ENCODE measurements at places on chromosomes 13 and 19.

- peaks cover 12% of the 10 kb centered on the region for H3K36me3 ChIP-seq
- no peaks in the 10 kb centered on the region for H3K27me3 ChIP-seq
- peaks cover 51% of the 10 kb centered on the region for H3K4me1 ChIP-seq
- peak; percentile 60 for DNase-seq
These were observed at the start of gene RAB20 for GRCh38 chr13:110561344-110562035. RAB20 (minus strand) TSS chr13:110561722; CDS start chr13:110561519, 203 bp downstream.

DNA sequence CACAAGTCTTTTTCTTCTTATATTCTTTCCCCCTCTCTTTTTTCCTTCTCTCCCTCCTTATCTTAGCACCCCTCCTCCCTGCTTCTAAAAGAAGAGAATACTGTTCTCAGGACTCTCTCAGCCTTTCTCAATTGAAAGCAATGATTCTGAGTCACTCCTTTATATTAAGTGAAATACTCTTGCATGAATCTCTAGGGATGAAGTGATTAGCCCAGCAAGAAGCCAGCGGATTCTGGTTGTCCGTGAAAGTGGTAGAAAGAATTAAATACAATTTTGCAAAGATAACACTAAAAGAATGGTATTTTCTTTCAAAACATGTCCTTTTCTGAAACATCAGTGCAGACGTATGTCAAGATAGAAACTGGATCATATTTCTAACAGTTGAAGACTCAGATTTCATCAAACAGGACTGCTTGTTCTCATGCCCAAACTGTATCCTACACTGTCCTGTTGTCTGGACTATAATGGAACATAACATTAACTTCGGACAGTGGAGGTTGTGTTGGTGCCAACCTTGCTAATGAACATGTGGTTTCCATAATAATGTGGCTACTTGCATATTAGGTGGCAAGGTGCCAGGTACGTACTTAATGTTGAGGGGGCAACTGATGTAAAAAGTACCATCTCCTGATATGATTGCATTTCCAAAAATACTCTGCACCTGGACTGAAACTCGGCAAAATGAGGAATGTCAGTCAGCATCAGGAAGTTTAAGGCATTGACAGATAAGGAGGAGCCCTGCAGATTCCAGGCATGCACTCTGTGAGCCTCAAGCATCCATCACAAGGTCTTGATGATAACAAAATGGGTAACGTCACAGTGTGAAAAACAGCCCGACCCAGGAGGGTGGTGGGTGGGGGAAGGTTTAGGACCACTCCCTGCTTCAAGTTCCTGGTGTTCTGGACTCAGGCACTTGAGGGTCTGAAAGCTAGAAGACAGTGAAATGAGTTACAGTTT lies 357.2 kb downstream of the DLEU7 start:
- H3K27ac ChIP-seq, result no peak overlapping the region
- H3K27me3 ChIP-seq, result no peaks in the 10 kb centered on the region
- no peak for DNase-seq
- no peak overlapping the region for H3K4me3 ChIP-seq

DNA sequence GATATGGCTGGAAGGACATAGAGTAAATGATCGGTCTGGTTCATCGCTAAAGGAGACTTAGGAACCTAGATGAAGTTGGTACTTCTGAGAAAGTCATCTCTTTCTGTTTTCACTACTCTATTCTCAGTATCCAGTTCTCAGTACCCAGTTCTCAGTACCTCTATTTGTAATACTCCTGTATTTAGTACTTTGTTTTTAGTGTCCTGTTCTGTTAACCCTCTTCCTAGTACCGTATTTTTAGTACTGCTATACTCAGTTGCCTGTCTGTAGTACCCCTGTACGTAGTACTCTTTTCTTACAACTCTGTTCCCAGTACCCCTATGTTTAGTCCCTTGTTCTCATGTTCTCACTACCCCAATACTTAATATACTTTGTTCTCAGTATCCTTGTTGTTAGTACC lies 1.2 kb downstream of the RFXAP start:
- peak overlapping the region; percentile 92 for H3K27ac ChIP-seq
- H3K27me3 ChIP-seq, result no peaks in the 10 kb centered on the region
- H3K36me3 ChIP-seq, result no peaks in the 10 kb centered on the region
- peaks cover 44% of the 10 kb centered on the region for H3K4me1 ChIP-seq
- H3K4me3 ChIP-seq, result peak overlapping the region; percentile 81

- H3K27ac ChIP-seq, result no peak overlapping the region
- no peak overlapping the region for H3K4me3 ChIP-seq
- no peaks in the 10 kb centered on the region for H3K36me3 ChIP-seq
- no peaks in the 10 kb centered on the region for H3K27me3 ChIP-seq
- DNase-seq, result no peak
- H3K4me1 ChIP-seq, result peaks cover 28% of the 10 kb centered on the region
These were observed 76.7 kb downstream of the TEX26 start for GRCh38 chr13:31009166-31009565.

- no peaks in the 10 kb centered on the region for H3K4me1 ChIP-seq
- H3K36me3 ChIP-seq, result peaks cover 43% of the 10 kb centered on the region
- DNase-seq, result no peak
- H3K27me3 ChIP-seq, result no peaks in the 10 kb centered on the region
- H3K4me3 ChIP-seq, result no peak overlapping the region
These were observed 10.4 kb upstream of the GP6 start for GRCh38 chr19:55048446-55048845.

- peaks cover 27% of the 10 kb centered on the region for H3K4me1 ChIP-seq
- no peak for DNase-seq
- H3K4me3 ChIP-seq, result no peak overlapping the region
- peak overlapping the region; percentile 91 for H3K27ac ChIP-seq
These were observed 4.2 kb downstream of the SULT2B1 start for GRCh38 chr19:48556163-48556562.

DNA sequence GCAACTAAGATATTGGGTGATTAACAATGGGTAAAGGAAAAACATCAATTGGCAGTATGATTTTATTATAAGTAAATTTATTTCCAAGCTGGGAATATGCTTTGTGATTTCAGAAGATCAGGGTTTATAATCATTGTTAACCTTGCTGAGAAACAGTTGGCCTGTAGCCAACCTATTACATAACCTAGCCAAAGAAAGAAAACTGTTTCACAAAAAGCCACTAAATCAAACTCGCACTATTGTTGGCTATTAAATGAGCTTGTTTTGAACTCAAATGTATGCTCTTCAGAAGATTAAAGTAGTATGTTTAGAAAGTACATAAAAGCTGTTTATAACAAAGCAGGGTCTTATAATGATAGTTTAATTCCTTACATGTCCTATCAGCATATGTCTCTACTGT lies 151.7 kb downstream of the LHFPL6 start:
- H3K4me1 ChIP-seq, result peaks cover 44% of the 10 kb centered on the region
- peak overlapping the region; percentile 76 for H3K27ac ChIP-seq
- no peaks in the 10 kb centered on the region for H3K36me3 ChIP-seq
- no peak for DNase-seq

GRCh38 chr19:42204664-42205063 lies 12.8 kb downstream of the DEDD2 start:
- no peak overlapping the region for H3K4me3 ChIP-seq
- no peaks in the 10 kb centered on the region for H3K4me1 ChIP-seq
- no peak for DNase-seq
- no peak overlapping the region for H3K27ac ChIP-seq
- H3K27me3 ChIP-seq, result no peaks in the 10 kb centered on the region
- peaks cover 43% of the 10 kb centered on the region for H3K36me3 ChIP-seq

DNA sequence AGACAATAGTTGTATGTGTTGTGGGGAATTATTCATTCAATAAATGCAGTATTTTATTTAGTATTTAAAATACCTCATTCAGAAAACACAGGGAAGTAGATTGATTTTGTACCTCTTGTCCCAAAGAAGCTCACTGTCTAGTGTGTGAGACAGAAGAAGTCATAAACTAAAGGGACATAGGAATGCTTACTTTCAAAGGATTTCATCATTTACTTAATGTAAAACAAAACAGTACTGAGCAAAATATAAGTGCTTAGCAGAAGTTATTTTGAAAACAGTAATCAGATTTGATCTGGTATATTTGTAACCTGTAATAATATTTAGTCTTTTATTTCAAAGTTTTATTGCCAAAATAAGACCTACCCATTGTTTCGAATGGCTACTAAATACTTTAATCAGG lies 117.9 kb downstream of the TDRD3 start:
- no peak overlapping the region for H3K4me3 ChIP-seq
- DNase-seq, result no peak
- no peaks in the 10 kb centered on the region for H3K27me3 ChIP-seq
- no peak overlapping the region for H3K27ac ChIP-seq
- peaks cover 49% of the 10 kb centered on the region for H3K36me3 ChIP-seq
- H3K4me1 ChIP-seq, result no peaks in the 10 kb centered on the region

- peaks cover 22% of the 10 kb centered on the region for H3K4me1 ChIP-seq
- H3K27me3 ChIP-seq, result no peaks in the 10 kb centered on the region
- H3K4me3 ChIP-seq, result peak overlapping the region; percentile 91
These were observed 867 bp downstream of the ZNF546 start for GRCh38 chr19:39997638-39998216.

DNA sequence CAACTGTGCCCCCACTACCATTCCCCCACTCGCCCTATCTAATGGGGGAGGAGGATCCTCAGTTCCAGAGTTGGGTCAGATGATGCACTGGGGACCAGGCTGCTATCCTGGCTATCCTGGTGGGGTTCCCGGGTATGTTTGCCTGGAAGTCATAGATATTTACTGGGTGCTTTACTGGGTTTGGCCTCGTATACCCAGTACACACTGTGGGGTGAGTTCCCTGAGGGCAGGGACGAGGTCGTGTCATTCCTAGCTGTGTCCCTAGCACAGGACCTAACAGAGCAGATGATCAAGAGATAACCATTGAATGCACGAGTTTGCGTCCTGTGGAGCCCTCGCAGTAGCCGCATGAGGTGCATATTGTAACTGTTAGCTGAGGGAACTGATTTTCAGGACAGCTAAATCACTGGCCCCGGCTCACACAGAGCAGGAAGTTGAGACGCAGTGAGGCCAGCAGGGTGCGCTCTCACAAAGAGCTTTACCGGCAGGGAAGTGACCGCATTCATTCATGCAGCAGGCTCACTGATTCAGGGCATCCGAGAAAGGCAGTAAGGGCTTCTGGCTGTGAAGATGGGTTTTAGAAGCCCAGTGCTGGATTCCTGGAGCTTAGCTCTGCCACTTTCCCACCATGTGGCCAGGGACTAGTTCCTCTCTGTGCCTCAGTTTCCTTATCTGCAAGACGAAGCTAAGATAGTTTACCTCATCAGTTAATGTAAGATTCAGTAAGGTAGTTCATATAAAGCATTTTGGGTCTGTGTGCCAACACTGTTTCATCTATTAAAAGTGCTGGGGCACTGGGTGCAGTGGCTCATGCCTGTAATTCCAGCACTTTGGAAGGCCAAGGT lies 6.0 kb downstream of the RUVBL2 start:
- no peak overlapping the region for H3K4me3 ChIP-seq
- DNase-seq, result no peak

GRCh38 chr13:43665388-43665787 lies 121.4 kb downstream of the ENOX1 start:
- H3K4me1 ChIP-seq, result peaks cover 31% of the 10 kb centered on the region
- H3K27me3 ChIP-seq, result no peaks in the 10 kb centered on the region
- H3K4me3 ChIP-seq, result no peak overlapping the region
- no peaks in the 10 kb centered on the region for H3K36me3 ChIP-seq
- peak overlapping the region; percentile 40 for H3K27ac ChIP-seq

GRCh38 chr13:43411741-43412140 lies 375.0 kb downstream of the ENOX1 start:
- peaks cover 40% of the 10 kb centered on the region for H3K4me1 ChIP-seq
- no peaks in the 10 kb centered on the region for H3K36me3 ChIP-seq
- no peaks in the 10 kb centered on the region for H3K27me3 ChIP-seq
- no peak overlapping the region for H3K27ac ChIP-seq
- no peak overlapping the region for H3K4me3 ChIP-seq
- DNase-seq, result no peak

- H3K4me3 ChIP-seq, result no peak overlapping the region
- no peak overlapping the region for H3K27ac ChIP-seq
- peaks cover 9% of the 10 kb centered on the region for H3K4me1 ChIP-seq
- no peaks in the 10 kb centered on the region for H3K36me3 ChIP-seq
- no peaks in the 10 kb centered on the region for H3K27me3 ChIP-seq
These were observed 99.2 kb upstream of the MIR17HG start for GRCh38 chr13:91248249-91248648.

Data from mesothelial cell of epicardium (in vitro differentiated cells).